Epithelial cell of alveolus of lung (primary cell): ENCODE measurements at places on chromosomes 3 and 15. TPM values are rescaled to one million over a fixed set of nuclear protein-coding genes. Genes with fewer than 3 reads are reported as not detected.

The CD86 gene
- not detected in 2 replicates for total RNA-seq

The ROBO2 gene
- 3.6 and 9.6 TPM in 2 replicates for total RNA-seq

The CYP1A2 gene
- not detected in 2 replicates for total RNA-seq

The HTR3E gene
- not detected in 2 replicates for total RNA-seq

The GXYLT2 gene
- 29.0 and 33.0 TPM in 2 replicates for total RNA-seq

The FAM107A gene
- total RNA-seq, result 0.13 and 0.32 TPM in 2 replicates

The PROS1 gene
- total RNA-seq, result 12.5 and 31.2 TPM in 2 replicates

The ATP10A gene
- total RNA-seq, result 0.24 and 3.0 TPM in 2 replicates

The GOLGA6L9 gene
- 0.52 and 15.3 TPM in 2 replicates for total RNA-seq

The RGMA gene
- 1.0 and 5.3 TPM in 2 replicates for total RNA-seq

The RLBP1 gene
- not detected in 2 replicates for total RNA-seq

The STRC gene
- not detected in 2 replicates for total RNA-seq

The HESX1 gene
- 0.72 TPM in 1 of 2 replicates, not detected in the other for total RNA-seq

The CLEC3B gene
- total RNA-seq, result 0.52 and 1.7 TPM in 2 replicates

The SLC9A9 gene
- total RNA-seq, result 5.3 and 17.0 TPM in 2 replicates

The FBLN2 gene
- total RNA-seq, result 25.2 and 49.4 TPM in 2 replicates

The PLSCR5 gene
- not detected in 2 replicates for total RNA-seq

The CCDC191 gene
- total RNA-seq, result 0.56 and 0.65 TPM in 2 replicates

The PP2D1 gene
- total RNA-seq, result not detected in 2 replicates

The BNC1 gene
- total RNA-seq, result 2.3 and 9.8 TPM in 2 replicates

The TMCO5A gene
- total RNA-seq, result not detected in 2 replicates

The P3H2 gene
- 1.4 and 8.1 TPM in 2 replicates for total RNA-seq

The RNF168 gene
- total RNA-seq, result 11.8 and 12.4 TPM in 2 replicates

The SUSD5 gene
- 2.7 and 8.1 TPM in 2 replicates for total RNA-seq

The FAM240A gene
- total RNA-seq, result not detected in 2 replicates

The GPR62 gene
- total RNA-seq, result 0.08 TPM in 1 of 2 replicates, not detected in the other

The VGLL3 gene
- 12.7 and 43.7 TPM in 2 replicates for total RNA-seq

The RPL29 gene
- total RNA-seq, result 2,354 and 3,771 TPM in 2 replicates

The NEK10 gene
- 0.52 TPM in 1 of 2 replicates, not detected in the other for total RNA-seq

The MCTP2 gene
- 2.2 TPM in 2 replicates for total RNA-seq

The SPTSSB gene
- total RNA-seq, result not detected in 2 replicates

The ROPN1 gene
- not detected in 2 replicates for total RNA-seq

The DAPK2 gene
- under 0.01 and 0.78 TPM in 2 replicates for total RNA-seq

The MAP1A gene
- 26.2 and 29.1 TPM in 2 replicates for total RNA-seq

The RFTN1 gene
- 43.6 and 106 TPM in 2 replicates for total RNA-seq

The P2RY12 gene
- total RNA-seq, result not detected in 2 replicates

The DOCK3 gene
- under 0.01 TPM in 1 of 2 replicates, not detected in the other for total RNA-seq

The ALAS1 gene
- 45.6 and 45.7 TPM in 2 replicates for total RNA-seq

The C3orf20 gene
- under 0.01 TPM in 1 of 2 replicates, not detected in the other for total RNA-seq

The SPINT1 gene
- 4.1 and 31.0 TPM in 2 replicates for total RNA-seq

The SPPL2A gene
- total RNA-seq, result 76.9 and 100 TPM in 2 replicates
